ENCODE measurements at places on chromosomes 3 and 15. TPM values are rescaled to one million over a fixed set of nuclear protein-coding genes. Genes with fewer than 3 reads are reported as not detected.

GRCh38 chr3:145719114-145719513 is 441.9 kb downstream of the PLOD2 start:
- DNase-seq: no peak

DNA sequence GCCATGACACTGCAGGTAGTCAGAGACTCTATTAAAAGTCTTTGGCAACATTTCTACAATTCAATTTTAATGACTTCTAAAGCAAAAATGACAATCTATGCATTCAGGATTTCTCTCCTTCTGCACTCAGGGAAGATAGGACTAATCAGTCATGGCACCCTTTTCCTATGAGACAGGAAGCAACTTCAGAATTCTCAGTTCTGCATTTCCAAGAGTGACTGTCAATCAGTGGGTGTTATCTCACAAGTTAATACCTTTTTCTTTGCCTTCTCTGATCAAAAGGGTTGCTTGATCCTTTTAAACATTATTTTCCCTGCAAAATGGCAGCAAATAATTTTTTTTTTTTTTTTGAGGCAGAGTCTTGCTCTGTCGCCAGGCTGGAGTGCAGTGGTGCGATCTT is 7.8 kb upstream of the ICE2 start:
- no peak for DNase-seq

DNA sequence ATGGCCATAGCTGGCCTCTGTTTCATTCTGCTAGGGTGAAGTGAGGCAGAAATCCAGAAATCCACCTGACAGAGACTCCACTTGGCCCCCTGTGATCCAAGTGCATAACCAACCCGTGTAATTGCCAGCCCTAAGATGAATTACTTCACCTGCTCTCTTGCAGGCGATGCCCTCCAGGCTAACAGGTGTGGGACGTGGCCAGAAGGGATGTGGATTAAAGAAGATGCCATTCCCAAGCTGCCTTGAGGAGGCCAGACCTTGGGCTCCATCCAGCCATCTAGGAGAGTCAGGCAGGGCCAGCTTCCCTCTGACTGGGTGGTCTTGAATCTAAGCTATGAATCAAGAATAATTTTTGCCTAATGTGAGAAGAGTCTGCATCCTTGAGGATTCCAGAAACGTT is 154.5 kb upstream of the BNIP2 start:
- DNase-seq: peak; percentile 79

Gene IL17RD
- 8.1 TPM for total RNA-seq

Measured in esophagus muscularis mucosa (tissue), 4 donors.